Diencephalon (tissue), 1 donor: ENCODE measurements at places on chromosomes 12 and 14. TPM values are rescaled to one million over a fixed set of nuclear protein-coding genes. Genes with fewer than 3 reads are reported as not detected.

The CIDEB gene
- 2.8 TPM for total RNA-seq

The CRACR2A gene
- 0.92 TPM for total RNA-seq

The DTX1 gene
- total RNA-seq, result 34.8 TPM

The AQP5 gene
- total RNA-seq, result 0.92 TPM

The FNTB gene
- total RNA-seq, result 16.4 TPM

The VRTN gene
- not detected for total RNA-seq

The LAG3 gene
- not detected for total RNA-seq

The TAS2R19 gene
- total RNA-seq, result 7.6 TPM

The OR4K1 gene
- not detected for total RNA-seq

The KRT5 gene
- 0.46 TPM for total RNA-seq

The CCDC38 gene
- not detected for total RNA-seq

The GALNT16 gene
- 16.1 TPM for total RNA-seq

The A2ML1 gene
- 2.3 TPM for total RNA-seq

The ACOT6 gene
- total RNA-seq, result not detected

The MYO1H gene
- total RNA-seq, result 1.4 TPM

The ZDHHC22 gene
- total RNA-seq, result 31.1 TPM

The NFE2 gene
- total RNA-seq, result 1.8 TPM

The RXYLT1 gene
- total RNA-seq, result 16.4 TPM

The COX8C gene
- total RNA-seq, result not detected

The DAO gene
- not detected for total RNA-seq

The SENP1 gene
- total RNA-seq, result 28.6 TPM

The CDCA3 gene
- total RNA-seq, result 6.2 TPM

The APOF gene
- total RNA-seq, result not detected

The METAP2 gene
- 51.0 TPM for total RNA-seq

The TIMELESS gene
- 7.4 TPM for total RNA-seq

The GUCY2C gene
- not detected for total RNA-seq

The RGS6 gene
- total RNA-seq, result 10.6 TPM

The KRT83 gene
- total RNA-seq, result not detected

The TMEM120B gene
- total RNA-seq, result 8.5 TPM

The DEPDC4 gene
- 2.8 TPM for total RNA-seq

The CD9 gene
- 41.5 TPM for total RNA-seq

The CLEC1A gene
- total RNA-seq, result 0.69 TPM

The GNB3 gene
- total RNA-seq, result 3.2 TPM

The CD27 gene
- total RNA-seq, result 0.46 TPM

The VPS33A gene
- total RNA-seq, result 25.1 TPM
